CD4-positive, CD25-positive, alpha-beta regulatory T cell (primary cell): ENCODE measurements at places on chromosomes 3 and 15. TPM values are rescaled to one million over a fixed set of nuclear protein-coding genes. Genes with fewer than 3 reads are reported as not detected.
A peak's percentile ranks its signal among the peaks of the same experiment; 100 is the strongest.

Gene GALNT15
- not detected for total RNA-seq

DNA sequence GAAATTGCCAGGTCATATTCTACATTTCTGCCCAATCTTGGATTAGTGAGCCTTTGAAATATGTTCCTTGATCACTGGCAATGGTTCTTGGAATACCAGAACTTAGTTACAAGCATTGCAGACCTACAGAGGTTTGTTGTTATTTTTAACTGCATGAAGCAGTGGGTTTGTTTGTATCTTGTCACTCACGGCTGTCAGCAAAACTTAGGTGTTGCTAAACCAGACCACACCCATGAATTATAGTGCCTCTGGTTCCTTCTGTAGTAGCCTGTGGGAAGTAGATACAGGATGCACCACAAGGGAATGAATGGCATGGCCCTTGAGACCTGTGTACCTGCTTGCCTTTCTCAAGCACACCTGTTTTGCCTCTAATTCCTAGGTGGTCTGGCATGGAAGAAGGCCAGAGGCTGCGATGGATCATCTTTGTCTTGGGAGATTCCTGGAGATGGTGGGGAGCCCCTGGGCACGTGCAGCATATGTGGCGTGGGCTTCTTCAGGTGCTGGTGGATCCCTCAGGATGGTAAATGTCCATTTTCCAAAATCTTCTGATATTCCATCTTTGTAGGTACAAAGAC is 138.8 kb downstream of the SNRPN start:
- H3K36me3 ChIP-seq = peaks cover 72% of the 10 kb centered on the region
- no peak for DNase-seq
- no peak overlapping the region for H3K4me3 ChIP-seq

Gene POC1A
- 1.7 TPM for total RNA-seq

DNA sequence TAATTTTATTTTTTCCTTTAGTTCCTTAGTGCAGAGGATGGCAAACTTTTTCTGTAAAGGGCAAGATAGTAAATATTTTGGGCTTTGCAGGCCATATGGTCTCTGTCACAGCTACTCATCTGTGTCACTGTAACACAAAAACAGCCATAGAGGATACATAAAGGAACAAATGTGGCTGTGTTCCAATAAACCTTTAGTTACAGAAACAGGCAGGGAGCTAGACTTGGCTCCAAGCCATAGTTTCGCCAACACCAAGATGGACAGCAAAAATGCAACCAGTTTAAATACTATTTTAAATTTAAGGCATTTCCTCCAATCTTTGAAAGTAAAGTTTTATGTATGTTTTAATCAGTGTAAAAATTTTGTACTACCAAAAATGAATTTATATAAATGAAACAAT is 753.4 kb downstream of the FHIT start:
- no peaks in the 10 kb centered on the region for H3K36me3 ChIP-seq
- H3K27ac ChIP-seq = no peak overlapping the region

DNA sequence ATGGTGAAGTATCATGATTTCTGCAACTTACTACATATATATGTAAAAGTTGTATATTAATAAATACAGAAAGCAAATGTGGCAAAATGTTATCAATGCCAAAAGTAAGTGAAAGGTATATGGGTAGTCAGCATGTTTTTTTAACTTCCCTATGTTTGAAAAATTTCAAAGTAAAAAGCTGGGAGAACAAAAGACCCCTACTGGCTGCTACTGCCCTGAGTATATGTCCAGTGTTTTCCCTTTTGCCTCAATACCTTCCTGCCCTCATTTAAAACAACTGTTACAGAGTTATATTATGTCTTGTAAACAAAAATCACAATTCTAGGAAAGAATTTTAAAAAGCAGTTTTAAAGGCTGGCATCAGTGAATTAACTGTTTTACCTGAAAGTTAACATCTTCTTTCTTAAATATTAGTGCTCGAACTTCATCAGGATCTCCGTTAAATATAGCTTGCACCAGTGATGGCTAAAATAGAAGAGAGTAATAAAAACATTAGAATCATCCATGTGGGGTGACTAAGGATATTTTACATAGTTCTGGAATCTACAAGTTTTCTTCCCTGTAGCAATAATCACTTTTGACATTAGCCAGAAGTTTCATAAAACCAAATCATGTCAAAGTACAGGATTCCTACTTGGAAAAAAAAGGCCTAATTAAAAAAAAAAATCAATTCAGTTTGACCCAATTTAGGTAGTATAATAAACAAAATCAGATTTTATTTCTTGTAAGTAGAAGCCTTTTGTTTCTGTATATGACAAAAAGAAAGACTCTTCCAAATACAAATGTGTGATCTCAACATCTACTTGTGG is 2.7 kb downstream of the ANKRD28 start:
- peaks cover 2% of the 10 kb centered on the region for H3K36me3 ChIP-seq

DNA sequence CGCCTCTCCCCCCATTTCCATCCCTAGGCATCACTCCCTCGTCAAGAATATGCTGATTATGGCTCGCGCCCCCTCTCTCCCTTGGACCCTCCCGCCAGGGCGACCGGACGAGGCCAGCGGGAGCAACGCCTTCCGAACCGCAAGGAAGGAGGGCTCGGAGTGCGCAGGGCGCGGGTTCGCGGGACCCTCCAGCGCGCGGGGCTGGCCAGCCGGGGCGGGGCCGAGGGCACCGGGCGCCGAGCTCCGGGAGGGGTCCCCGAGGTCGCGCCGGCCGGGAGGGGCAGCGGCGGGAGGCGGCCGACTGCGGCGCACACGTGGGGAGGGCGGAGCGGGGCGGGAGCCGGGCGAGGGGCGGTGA is 483 bp downstream of the EHD4 start:
- H3K27ac ChIP-seq = peak overlapping the region; percentile 88
- H3K36me3 ChIP-seq = no peaks in the 10 kb centered on the region
- DNase-seq = no peak

- no peaks in the 10 kb centered on the region for H3K4me1 ChIP-seq
- no peak overlapping the region for H3K4me3 ChIP-seq
- no peak for DNase-seq
- H3K27ac ChIP-seq = no peak overlapping the region
These were observed 56.8 kb downstream of the SMAD6 start for GRCh38 chr15:66758844-66759243.

Gene KIF7
- total RNA-seq = 0.12 TPM

DNA sequence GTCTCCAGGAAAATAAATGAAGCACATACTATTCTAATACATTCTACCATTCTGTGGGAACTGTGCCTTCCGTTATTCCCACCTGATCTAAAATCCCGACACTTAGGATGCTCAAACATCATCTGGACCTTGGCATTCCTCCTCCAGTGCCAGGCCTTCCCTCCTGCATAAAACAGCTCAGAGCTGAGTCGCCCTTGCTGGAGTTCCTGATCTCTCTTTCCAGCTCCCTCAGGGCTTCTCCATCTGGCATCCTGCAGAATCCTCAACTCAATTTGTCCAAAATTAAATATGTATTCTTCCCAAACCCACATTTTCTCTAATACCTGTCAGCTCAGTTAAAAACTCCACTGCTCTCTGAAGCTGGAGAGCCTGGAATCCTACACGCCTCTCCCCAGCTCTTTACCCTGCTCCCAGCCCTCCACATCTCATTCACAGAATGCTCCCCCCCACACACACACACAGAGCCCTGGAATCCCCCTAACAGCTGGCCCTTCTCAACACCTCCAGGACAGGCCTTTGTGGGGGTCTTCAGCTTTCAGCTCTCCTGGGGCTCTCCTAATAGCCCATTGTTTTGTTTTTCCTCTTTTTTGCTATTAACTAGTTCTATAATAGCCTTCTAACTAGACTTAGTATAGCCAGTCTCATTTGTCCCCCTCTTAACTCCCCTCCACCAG is 78.5 kb downstream of the HMG20A start:
- no peaks in the 10 kb centered on the region for H3K27me3 ChIP-seq
- no peak for DNase-seq
- no peaks in the 10 kb centered on the region for H3K4me1 ChIP-seq
- no peak overlapping the region for H3K27ac ChIP-seq
- no peak overlapping the region for H3K4me3 ChIP-seq

Gene KLF15
- not detected for total RNA-seq

GRCh38 chr15:101242160-101242998 is 9.5 kb downstream of the CHSY1 start:
- H3K4me3 ChIP-seq = peak overlapping the region; percentile 81
- peak overlapping the region; percentile 79 for H3K27ac ChIP-seq
- H3K36me3 ChIP-seq = no peaks in the 10 kb centered on the region

Gene AEN
- total RNA-seq = 52.4 TPM
